Stimulated activated CD8-positive, alpha-beta memory T cell treated with anti-CD3 and anti-CD28 coated beads, Interleukin-15, amount 100 ng/mL, for 24 hours (primary cell): ENCODE measurements at places on chromosomes 2 and 18.

DNA sequence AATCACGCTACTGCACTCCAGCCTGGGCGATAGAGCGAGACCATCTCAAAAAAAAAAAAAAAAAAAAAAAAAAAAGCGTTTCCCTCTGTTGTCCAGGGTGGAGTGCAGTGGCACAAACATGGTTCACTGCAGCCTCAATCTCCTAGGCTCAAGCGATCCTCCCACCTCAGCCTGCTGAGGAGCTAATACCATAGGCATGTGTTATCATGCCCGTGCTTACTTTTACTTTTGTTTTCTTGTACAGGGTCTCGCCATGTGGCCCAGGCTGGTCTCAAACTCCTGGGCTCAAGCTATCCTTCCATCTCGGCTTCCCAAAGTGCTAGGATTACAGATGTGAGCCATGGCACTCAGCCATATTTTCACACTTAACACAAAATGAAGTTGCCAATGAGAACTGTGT lies 37.5 kb downstream of the PSME4 start:
- DNase-seq = no peak

- no peak for DNase-seq
Observed at GRCh38 chr2:58856100-58856499, 615.0 kb upstream of the FANCL start.

DNA sequence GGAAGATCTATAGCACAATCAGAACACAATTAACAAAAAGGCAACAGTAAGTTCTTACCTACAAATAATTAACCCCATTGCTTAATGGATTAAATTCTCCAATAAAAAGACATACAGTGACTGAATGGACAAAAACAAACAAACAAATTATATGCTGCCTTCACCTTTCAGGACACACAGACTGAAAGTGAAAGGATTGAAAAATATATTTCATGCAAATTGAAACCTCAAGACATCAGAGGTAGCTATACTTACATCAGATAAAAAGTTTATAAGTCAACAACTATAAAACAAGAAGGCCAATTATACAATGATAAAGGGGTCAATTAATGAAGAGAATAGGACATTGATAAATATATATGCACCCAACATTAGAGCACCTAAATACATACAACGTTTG lies 741.2 kb upstream of the FAM98A start:
- DNase-seq = no peak

GRCh38 chr2:218853766-218854165 lies 5.8 kb upstream of the WNT6 start:
- no peak for DNase-seq

DNA sequence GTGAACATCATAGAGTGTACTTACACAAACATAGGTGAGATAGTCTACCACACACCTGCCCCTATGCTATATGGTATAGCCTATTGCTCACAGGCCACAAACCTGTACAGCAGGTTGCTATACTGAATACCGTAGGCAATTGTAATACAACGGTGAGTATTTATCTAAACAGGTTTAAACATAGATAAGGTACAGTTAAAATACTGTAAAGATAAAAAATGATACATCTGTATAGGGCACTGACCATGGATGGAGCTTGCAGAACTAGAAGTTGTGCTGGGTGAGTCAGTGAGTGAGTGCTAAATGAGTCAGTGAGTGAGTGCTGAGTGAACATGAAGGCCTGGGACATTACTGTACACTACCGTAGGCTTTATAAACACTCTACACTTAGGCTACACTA lies 267.0 kb upstream of the HS6ST1 start:
- no peak for DNase-seq

DNA sequence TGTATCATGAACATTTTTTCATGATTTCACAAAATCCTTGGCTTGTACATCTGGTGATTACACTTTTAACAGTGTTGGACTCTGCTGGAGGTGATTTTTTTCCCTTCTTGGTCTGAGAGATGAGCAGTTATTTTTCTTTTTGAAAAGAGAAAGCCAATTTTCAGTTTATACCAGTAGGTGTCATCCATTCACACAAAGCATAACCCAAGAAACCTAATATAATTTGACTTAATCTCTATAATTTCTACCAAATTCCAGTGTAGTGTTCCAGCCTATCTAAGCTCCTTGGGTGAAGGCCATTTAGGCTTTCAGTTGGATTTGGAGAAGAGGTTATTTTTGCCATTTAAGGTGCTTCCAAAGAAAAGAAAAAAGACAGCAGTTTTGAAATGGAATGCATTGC lies 7.7 kb upstream of the ICOS start:
- DNase-seq = no peak

GRCh38 chr2:197998702-197999101 lies 194.3 kb downstream of the PLCL1 start:
- DNase-seq = no peak

GRCh38 chr2:136582628-136583205 lies 182.6 kb upstream of the THSD7B start:
- no peak for DNase-seq

DNA sequence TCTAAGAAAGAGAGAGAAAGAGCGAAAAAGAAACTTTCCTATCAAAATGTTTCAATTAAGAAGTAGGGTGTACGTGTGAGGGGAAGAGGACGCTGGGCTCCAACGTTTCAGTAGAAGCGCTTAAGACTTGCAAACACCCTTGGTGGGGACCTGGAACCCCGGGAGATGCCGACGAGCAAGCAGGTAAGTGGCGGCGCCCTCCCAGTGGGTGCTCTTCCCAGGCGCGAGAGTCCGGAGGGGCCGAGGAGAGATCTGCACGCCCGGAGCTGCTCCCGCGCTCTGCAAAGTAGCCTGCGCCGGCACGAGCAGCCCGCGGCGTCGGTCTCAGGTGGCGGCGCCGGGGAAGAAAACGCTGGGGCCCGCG lies 678 bp upstream of the OTX1 start:
- no peak for DNase-seq

DNA sequence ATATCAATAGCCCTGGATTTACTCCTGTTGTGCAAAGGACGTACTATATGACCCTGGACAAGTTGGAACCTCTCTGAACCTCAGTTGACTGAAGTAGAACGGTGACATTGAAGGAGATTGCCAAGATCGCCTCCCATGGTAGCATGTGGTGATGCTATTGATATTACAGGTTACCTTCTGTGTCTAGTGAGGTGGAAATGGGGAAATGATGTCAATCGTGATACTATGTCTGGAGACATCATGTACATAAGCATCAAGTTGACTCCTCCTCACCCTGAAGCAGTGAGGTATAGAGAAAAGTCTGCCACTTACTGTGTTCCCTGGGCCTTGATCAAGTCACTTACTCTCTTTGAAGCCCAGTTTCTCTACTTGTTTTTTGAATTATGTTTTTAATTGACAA lies 93.9 kb downstream of the KLF7 start:
- DNase-seq = no peak

- DNase-seq = no peak
Observed at GRCh38 chr2:214652473-214652872, 157.0 kb downstream of the BARD1 start.

- no peak for DNase-seq
Observed at GRCh38 chr18:42363446-42364441, 408.7 kb downstream of the PIK3C3 start.

- no peak for DNase-seq
Observed at GRCh38 chr2:149021761-149022160, 16.7 kb upstream of the LYPD6B start.

DNA sequence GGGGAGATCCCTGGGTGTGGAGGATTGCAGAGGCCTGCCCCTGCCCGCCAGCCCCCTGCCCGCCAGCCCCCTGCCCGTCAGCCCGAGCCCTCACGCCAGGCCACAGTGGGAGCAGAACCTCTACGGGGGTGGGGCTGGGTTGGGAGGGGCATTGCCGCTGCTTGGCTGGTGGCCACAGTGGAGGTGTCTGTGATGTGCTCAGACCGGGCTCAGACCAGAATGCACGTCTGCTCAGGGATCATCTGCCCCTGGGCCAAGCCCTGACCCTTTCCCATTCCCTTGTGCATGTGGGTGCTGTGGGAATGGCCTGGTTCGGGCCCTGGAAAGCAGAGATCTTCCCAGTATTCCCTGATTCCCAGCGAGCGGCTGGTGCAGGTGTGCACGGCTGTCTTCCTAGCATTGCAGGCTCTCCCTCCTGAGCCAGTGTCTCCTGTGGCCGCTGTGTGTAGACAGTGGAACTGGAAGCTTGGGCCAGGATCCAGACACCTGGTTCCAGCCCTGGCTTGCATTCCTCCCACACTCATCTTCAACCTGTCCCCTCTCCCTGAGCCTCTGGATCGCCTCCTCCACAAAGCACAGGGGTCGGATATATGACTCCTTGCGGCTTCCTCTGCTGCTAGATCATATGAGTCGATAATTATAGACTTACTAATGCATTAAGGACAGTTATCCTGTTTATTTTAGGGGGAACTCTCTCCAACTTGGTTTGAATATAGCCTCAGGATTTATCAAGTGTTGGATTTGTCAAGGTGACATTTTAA lies 161.6 kb downstream of the LDLRAD4 start:
- no peak for DNase-seq

DNA sequence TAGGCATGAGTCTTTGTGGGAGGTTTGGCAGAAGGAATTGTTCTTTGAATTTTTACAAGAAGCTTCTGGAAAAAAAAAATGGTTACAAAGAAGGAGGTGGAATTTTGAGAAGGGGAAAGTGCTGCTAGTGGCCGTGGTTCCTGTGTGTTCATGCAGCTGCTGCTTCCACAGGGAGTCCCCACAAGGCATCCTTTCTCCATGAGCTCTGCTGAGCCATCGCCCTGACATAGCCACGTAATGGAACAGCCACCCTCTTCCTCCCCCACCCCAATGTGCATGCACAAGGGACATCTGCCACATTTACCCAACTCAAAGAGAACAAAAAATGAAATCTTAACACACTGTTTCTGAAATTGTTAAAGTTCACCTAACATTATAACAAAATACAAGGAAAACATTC lies 529.7 kb downstream of the SATB2 start:
- DNase-seq = no peak
